ENCODE measurements at places on chromosomes 1 and 21.

GRCh38 chr1:1285611-1286311, 5.5 kb downstream of the SCNN1D start:
- DNase-seq, result no peak

- no peak for DNase-seq
Observed at GRCh38 chr1:110515891-110516290, 3.1 kb downstream of the KCNA10 start.

DNA sequence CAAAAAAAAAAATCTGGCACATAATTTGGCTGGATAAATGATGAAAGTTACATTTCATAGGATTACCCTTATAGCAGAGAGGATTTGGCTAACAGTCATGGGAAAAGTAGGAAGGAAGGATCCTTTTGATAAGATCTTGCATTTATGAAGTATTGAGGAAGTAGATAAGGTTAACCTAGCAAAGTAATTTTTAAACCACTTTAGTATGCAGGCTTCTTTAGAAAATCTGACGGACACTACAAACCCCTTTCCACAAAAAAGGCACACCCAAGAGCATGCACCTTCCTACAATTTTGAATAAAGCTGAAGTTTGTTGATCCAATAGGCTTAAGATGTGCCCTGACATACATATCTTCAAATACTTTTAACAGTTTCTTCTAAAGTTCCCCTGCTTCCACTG, 275.2 kb downstream of the GRIK1 start:
- DNase-seq, result no peak

DNA sequence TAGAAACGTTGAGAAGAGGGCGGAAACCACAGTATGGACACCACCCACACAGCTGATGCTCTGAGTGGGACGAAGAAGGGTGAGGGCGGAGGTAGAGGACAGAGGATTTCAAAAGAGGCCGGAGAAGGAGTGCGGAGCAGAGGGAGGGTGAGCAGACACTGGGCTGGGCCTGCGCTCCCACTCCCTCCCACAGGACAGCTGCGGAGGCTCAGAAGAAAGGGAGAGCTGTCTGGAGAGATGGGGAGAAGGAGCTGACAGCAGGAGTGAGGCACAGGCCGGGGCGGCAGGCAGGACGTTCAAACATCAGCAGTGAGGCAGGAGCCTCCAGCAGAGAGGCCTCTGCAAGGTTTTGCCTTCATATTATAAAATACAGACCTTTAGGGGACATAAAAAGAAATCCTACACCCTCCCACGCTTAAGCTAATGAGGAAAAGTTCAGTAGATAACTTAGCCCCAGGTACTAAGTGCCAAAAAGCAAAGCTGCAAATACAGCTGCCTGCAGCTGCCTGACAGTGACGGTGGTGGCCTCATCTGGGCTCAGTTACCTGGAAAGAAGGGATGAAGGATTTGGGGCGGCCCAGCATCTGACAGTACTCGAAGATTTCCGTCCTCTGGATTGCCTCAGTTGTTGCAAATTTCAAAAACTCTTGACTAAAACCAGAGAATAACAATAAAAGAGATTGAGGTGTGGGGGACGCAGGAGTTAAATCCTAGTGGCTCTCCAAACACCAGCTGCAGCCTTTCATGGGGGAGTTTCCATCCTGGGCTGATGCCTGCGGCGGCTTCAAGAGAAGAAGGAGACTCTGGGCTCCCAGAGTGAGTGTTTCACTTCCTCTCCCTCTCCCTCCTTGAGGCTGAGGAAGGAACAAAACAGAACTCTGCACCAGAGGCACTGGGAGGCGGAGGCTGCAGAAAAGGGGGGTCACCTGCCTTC, 25.6 kb downstream of the SEC16B start:
- DNase-seq, result no peak

GRCh38 chr21:28867401-28867800, 125.3 kb downstream of the LTN1 start:
- DNase-seq, result no peak

DNA sequence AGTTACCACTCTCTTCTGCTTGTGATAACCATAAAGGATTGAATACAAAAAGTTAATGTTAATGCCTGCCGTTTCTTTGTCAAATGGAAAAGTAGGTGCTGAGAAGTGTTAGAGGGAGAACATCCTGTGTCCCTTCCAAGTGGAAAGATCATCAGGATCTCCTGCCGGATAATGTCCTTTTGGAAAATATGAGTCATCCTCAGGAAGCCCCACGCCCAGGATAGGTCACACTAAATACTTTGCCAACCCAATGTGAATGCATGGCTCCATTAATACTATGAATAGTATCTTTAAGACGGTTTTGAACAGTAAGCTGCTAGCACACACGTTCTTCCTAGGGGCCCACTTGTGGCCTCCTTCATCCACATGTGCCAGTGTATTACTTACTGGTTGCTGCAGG, 279.5 kb downstream of the ZNF326 start:
- DNase-seq, result no peak

GRCh38 chr1:224408294-224408590, 26.4 kb downstream of the WDR26 start:
- DNase-seq, result no peak

GRCh38 chr21:46393941-46394594, 64.6 kb upstream of the DIP2A start:
- no peak for DNase-seq

- DNase-seq, result no peak
Observed at GRCh38 chr1:41236781-41237180, 5.3 kb downstream of the SCMH1 start.

DNA sequence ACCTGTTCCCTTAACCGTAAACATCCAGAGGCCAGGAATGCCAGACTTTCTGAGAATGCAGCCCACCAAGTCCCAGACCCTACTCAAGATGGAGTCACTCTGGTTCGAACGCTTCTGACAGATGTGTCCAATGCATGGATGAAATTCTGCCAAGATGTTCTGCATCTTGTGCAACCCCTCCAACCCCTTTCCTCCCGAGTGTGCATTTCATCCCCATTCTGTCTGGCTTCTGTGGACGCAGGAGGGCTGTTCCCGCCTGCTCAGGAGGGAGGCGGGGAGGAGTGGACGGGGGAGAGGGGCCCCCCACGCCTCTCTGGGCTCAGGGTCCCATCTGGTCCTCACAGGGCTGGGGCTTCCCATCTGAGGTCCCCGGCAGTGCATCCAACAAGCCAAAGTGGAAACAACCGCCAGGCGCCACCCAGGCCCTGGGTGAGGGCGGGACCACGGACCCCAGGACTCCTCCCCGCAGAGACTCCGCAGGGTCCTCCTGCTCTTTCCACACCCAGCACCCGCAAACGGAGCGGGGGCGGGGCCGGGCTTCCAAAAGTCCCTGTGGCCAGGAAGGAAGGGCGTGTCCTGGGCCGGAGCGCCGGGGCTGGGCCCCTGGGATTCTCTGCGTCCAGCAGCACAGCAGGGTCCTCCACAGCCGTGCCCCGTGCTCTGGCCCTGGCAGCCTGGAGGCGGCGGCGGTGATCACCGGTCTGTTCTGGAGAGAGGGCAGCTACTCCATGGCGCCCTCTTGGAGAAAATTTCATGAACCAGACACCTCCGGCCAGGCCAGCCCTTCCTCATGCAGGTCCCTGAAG, 27.8 kb upstream of the SUMO3 start:
- peak; percentile 24 for DNase-seq

- DNase-seq, result no peak
Observed at GRCh38 chr1:24018611-24019580, 38.8 kb upstream of the SRSF10 start.

GRCh38 chr1:226033991-226034390, 28.5 kb upstream of the H3-3A start:
- no peak for DNase-seq

DNA sequence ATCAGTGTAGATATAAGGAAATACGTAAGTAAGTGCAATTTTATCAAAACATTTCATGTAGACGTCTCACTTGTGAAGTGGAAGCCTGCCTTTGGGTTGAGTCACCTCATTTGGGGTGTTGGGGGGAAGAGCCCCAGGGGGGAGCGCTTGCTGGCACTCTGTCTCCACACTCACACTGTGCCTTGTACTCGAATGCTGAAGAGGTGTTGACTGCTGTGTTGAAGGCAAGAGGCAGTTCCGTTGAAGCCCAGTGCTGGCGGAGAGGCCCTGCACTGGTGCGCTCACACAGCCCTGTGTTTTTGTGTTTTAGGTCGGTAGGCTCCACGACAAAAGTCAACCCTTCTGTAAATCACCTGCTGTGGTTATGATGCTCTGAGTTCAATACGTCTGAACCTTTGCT, 131.9 kb upstream of the COL6A1 start:
- no peak for DNase-seq

GRCh38 chr1:17472814-17473213, 33.3 kb upstream of the RCC2 start:
- no peak for DNase-seq

DNA sequence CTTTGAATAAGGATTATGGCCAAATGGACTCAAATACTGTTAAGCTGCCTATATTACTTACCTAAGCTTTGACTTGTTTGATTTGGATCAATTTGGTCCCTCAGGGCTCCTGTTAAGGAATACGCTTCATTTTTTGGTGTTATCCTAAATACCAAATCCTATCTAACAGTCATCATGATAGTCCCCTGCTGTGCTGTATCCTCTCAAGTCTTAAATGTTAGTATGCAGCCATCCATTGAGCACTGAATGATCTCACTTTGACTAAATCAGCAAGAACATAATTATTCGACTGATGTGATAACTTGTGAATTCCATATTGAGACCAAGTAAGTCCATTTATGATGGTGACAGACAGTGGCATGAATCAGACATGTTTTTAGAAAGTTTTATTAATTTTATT, 53.1 kb upstream of the ATF3 start:
- no peak for DNase-seq

DNA sequence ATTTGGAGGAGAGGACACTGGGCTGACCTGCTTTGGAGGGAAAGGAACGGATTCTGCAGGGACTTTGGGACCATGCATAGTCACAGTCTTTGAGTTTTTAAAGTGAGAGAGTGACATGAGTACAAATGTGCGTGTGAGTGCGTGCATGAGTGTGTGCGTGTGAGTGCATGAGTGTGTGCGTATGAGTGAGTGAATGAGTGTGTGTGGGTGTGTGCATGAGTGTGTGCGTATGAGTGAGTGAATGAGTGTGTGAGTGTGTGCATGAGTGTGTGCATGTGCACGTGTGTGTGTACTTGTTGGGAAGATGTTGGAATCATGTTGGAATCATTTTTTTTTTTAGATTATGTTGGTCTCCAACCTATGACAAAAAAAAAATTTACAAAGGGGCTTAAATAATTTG, 70.5 kb downstream of the PAX7 start:
- DNase-seq, result no peak

DNA sequence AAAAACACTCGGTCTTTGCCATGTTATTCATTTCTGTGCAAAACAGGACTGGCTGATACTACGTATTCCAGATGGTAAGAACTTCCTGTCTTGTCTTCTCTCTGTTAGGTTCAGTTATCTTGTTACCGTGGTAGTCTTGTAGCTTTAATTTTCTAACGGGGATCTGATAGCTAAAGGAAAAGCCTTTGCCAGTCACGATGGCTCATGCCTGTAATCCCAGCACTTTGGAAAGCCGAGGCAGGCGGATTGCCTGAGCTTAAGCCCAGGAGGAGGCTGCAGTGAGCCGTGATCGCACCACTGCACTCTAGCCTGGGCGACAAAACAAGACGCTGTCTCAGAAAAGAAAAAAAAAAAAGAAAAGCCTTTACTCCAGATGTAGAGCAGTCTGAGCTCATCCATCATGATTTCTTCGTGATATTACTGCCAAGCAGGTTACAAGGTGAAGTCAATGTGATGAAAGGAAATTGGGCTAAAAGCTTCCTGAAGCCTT, 11.1 kb upstream of the MSTO1 start:
- DNase-seq, result no peak

- DNase-seq, result no peak
Observed at GRCh38 chr1:181391301-181391900, 91.9 kb upstream of the CACNA1E start.

DNA sequence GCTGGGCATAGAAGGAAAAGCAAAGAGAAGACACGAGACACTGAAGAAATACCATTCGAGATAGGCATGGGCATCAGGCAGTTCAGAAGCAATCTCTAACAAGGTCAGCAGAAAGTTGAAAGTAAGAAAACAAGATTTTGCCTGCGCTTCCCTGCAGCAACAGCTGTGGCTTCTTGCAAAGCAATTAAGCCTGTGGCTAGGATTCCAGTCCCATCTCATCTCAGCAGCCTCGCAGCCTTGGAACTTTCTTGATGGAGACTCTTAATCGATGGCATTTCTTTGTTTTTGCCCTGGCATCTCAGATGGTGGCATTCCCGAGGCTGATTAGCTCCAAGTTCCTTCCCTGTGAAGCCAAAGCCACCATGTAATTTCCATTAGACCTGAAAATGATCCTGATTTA, 64.6 kb upstream of the SPAG17 start:
- DNase-seq, result no peak

DNA sequence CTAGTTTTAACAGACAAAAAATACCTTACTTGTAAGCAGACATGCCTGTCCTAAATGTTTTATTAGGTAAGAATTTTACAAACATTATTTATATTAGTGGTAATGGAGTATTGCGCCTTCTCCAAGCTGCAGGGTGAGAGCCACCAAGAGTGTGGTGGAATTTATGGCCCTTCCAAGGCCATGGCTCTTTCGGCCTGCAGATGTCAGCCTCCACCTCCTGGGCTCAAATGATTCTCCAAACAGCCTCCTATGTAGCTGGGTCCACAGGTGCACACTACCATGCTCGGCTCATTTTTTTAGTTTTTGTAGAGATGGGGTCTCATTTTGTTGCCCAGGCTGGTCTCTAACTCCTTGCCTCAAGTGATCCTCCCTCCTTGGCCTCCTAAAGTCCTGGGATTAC, 56.3 kb downstream of the ITGB3BP start:
- no peak for DNase-seq

- DNase-seq, result no peak
Observed at GRCh38 chr1:100735244-100735643, 15.7 kb downstream of the VCAM1 start.

GRCh38 chr21:45536301-45537081, 5.7 kb downstream of the SLC19A1 start:
- no peak for DNase-seq

DNA sequence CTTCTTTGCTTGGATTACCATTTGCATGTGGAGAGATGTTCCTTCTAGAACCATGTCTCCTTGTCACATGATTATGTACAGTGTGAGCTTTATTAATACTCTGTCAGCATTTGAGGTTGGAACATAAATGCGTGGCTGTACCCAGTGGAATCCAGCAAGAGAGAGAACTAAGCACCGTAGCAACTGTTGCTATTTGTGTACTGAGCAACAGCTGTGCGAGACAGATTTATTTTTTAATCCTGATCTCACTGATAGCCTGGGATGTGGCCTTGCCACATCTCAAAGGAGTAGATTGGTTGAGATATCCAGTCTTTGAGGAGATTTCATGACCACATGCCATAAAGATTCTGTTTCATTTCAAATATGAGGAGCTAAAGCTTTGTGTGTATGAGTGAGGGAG, 43.4 kb downstream of the KIF1B start:
- DNase-seq, result no peak
